ENCODE measurements at places on chromosomes 1 and 21.

- DNase-seq: no peak
Measured at GRCh38 chr1:23927097-23927496, 13.9 kb upstream of the CNR2 start.

DNA sequence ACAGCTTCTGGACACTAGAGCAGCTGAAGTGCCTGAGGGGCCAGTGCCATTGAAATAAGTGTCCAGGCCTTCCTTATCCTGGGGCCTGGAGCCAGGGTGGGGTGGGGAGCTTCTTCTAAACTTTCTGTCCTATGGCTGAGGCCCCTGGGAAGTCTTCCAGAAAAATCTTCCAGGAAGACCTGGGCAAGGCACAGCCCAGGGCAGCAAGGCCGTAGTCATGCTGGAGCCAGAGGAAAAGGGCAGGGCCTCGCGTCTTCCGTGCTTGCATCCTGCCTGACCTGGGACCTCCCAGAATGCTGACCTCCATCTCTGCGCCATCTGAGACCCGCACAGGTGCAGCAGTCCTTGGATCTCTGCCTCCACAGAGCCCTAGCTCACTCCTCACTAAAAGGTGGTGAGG is 96.7 kb upstream of the SLC44A3 start:
- no peak for DNase-seq

GRCh38 chr21:25350056-25350455 is 257.2 kb downstream of the MRPL39 start:
- DNase-seq: peak; percentile 31

DNA sequence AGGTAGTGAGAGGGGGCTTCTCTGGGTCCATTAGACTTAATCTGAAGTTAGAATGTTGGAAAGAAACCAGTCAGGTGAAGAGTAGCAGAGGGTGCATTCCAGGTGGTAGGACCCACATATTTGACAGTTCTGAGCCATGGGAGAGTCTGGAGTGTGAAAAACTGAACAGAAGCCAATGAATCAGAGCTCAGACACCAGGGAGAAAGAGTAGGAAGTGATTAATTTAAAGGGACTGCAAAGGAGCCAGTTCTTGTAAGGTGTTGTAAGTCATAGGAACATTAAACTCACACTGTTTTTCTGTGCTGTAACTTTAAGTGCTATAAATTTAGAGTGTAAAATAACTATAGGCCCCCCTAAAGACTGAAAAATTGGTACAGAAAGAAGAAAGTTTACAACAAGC is 5.9 kb upstream of the DHX9 start:
- DNase-seq: no peak

GRCh38 chr1:90100566-90100965 is 105.7 kb downstream of the ZNF326 start:
- DNase-seq: no peak

DNA sequence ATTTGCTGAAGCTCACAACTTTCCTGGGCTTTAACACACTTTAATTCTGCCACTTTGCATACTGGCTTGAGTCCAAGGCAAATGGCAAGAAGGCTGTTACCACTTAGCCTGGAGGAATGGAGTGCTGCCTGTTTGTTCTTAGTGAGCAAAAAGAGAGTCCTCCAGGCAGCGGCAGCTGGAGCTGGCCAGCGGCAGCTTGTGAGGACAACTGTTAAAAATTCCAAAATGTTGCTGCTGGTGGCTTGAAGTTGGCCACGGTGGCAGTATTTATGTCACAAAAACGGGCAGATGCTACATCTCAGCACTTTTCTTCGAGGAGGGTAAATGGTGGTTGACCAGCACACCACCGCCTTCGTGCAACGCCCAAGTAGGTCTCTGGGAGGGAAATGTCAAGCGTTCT is 27.3 kb downstream of the STPG1 start:
- no peak for DNase-seq

DNA sequence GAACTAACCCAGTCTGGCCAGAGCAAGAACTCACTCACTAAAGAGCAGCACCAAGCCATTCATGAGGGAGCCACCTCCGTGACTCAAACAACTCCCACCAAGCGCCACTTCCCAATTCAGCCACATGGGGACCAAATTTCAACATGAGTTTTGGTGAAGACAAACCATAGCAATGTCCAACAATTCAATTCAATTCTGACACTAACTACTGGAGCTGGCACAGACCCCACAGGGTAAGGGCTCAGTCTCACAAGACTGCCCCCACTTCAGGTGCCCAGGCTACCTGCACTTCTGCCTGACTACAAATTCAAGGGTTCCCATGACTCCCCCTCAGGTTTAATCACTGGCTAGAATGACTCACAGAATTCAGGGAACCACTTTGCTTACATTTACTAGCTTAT is 48.8 kb upstream of the RAP1A start:
- DNase-seq: peak; percentile 75

DNA sequence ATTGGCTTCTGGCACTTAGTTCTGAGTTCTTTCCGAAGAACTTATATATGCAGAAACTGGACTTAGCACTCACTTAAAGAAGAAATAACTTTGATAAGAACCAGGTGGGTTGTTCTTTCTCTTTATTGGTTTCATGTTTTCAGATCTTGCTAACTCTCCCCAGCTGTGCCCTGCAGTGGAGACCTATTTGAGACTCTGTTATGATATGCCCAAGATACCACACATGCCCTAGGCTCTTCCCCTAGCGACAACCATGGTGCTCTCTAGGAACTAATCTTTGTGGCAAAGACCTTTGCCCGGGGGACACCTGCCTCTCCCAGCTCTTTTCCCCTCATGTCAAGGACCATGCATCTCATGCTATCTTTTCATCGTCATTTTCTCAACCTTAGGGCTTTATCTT is 128.8 kb downstream of the PBX1 start:
- no peak for DNase-seq

DNA sequence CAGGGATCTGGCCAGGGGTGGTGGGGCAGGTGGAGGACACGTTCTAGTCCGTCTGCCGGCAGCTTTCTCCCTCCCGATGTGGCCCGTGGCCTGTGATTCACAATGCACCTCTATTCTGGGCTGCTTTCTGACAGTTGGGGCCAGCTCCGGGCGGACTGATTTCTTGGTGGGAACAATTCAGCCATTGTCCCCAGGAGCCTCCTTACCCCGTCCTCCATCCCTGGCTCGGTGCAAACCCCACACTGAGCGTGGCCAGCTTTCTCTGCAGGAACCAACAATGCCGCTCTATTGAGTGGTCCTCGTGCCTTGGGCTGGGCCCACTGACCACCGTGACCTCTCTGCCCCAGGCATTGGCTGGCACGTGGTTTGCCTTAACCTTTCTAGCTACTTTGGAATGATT is 29.7 kb downstream of the PADI2 start:
- DNase-seq: no peak

DNA sequence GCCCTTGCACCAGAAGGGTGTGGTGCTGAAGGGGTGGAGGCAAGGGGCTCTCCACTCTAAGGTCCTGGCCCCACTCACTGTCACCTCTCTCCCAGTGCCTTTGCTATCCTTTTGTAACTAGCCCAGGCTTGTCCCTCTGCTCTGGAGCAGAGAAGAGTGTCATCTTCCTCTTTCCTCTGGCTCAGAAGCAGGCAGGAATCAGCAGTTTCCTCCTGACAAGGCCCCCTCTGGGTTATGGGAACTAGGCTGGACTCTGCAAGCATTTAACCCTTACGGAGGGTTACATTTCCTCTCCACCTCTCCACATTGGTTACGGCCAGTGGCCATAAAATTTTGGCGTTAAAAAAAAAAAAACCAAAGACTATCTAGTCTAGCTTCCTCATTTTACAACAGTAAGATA is 30.4 kb downstream of the PLXNA2 start:
- peak; percentile 85 for DNase-seq

- no peak for DNase-seq
Measured at GRCh38 chr21:15430023-15430422, 299.8 kb upstream of the USP25 start.

GRCh38 chr1:75630004-75630594 is 19.2 kb upstream of the SLC44A5 start:
- DNase-seq: no peak

DNA sequence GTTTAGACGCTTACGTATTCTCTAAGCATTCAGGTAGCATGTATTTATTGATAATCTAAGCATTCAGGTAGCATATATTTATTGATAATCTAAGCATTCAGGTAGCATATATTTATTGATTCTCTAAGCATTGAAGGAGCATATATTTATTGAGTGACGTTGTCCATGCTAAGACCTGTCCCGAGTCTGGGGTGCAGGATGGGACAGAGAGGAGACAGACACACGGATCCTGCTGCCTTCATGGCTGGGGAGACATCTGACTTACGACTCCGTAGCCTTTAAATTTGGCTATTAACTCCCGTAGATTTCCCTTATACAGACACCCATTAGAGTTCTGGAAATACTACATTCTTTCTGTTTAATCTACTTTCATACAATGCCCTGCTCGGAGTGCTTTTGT is 982 bp downstream of the SCCPDH start:
- peak; percentile 50 for DNase-seq

GRCh38 chr1:185636848-185637247 is 97.3 kb upstream of the HMCN1 start:
- no peak for DNase-seq

- no peak for DNase-seq
Measured at GRCh38 chr21:25660233-25660632, 21.2 kb downstream of the JAM2 start.

GRCh38 chr1:26582053-26582835 is 52.7 kb downstream of the RPS6KA1 start:
- DNase-seq: no peak

GRCh38 chr1:20210736-20211460 is 24.6 kb upstream of the PLA2G2C start:
- DNase-seq: no peak

DNA sequence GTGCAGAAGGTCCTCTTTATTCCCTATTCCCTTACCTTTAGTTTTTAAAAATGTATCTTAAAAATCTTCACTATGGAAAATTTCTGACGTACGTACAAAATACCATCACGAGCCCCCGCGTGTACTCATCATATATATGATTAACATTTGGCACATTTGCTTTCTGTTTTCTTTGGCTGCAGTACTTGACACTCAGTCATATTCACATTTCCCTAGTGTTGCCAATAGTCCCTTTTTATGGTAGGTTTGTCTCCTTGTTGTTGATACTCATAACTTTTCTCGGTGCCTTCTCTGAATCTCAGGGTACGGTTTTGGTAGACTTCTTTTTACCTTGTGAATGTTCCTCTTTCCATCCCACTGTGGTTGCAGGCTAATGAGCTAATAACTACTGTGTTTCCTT is 23.3 kb downstream of the KDM4A start:
- DNase-seq: no peak

GRCh38 chr1:180881806-180882509 is 30.7 kb upstream of the KIAA1614 start:
- peak; percentile 51 for DNase-seq

GRCh38 chr1:11790880-11791715 is 14.7 kb downstream of the MTHFR start:
- no peak for DNase-seq

DNA sequence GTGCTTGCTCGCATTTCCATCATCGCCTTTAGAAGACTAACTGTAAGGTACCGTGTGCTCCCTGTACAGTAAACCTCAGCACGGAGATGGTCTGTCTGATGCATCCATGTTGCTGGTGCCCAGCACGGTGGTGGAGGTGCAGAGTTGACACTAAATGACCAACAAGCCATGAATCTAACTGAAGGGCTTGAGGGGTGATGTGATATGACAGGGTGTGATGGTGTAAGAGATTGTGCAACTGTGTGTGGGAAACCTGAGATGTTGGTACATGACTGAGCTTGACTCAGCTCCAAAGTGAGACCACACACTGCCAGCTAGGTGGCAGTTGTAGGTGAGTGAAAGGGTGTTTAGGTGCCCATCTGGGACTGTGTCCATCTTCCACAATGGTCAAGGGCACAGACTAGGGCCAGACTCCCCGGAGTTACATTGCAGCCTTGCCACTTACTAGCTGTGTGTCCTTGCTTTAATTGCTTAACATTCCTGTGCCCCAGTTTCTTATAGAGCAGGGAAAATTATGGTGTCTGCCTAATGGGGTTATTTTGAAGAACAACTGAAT is 21.4 kb downstream of the SLC2A1 start:
- DNase-seq: peak; percentile 81

DNA sequence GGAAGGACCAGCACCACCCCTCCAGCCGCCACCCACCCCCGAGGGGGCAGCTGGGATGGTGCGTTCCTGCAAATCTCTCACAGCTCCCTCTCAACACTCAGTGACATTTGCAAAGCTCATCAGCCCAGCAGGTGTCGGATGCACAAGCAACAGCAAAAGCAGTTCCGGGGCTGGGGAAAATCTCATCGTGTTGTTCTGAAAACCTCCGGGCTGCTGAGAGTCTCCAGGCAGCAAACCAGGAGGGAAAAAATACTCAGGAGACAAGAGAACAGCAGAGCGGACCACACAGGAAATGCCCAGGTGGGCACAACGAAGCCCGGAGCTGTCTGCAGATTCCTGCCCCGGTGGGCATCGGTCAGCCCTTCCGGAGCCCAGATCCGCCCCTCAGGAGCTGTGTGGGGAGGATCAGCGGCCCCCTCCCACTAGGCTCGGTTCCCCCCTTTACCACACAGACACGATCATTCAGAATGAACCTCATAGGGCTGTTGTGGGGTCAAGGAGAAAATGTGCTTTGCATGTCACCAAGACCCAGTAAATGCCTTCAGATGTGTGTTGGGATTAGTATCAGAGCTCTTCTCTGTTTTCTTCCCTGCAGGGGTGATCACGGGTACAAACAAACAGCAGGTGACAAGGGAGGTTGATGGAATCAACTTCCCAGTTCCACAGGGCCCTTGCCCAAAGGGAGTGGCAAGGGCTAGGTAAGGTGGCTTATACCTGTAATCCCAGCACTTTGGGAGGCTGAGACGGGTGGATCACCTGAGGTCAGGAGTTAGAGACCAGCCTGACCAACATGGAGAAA is 127.0 kb upstream of the TIAM1 start:
- DNase-seq: no peak

GRCh38 chr1:11623702-11624101 is 30.5 kb downstream of the FBXO2 start:
- DNase-seq: no peak

DNA sequence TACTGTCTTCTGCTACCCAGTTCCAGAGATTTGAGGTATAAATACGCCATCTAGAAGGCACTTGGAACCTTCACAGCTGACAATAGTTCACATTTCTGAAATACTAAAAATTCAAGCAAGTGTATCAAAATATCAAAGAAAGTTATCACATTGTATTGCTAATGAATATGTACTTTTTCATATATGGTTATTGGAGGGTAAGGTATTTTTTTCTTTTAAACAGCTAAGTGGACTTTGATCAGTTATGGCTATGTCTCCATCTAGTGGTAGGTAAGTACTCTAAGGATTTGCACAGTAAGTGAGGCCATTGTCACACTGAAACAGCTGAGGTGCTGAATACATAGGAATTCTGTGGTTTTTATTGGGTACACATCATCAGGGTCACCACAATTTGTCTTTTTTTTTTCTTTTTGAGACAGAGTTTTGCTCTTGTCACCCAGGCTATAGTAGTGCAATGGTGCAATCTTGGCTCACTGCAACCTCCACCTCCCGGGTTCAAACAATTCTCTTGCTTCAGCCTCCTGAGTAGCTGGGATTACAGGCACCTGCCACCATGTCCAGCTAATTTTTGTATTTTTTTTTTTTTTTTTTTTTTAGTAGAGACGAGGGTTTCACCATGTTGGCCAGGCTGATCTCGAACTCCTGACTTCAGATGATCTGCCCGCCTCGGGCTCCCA is 49.1 kb upstream of the CR2 start:
- DNase-seq: peak; percentile 71

Data from NB4 (cell line).